M059J (cell line): ENCODE measurements at places on chromosomes 12 and 14.

DNA sequence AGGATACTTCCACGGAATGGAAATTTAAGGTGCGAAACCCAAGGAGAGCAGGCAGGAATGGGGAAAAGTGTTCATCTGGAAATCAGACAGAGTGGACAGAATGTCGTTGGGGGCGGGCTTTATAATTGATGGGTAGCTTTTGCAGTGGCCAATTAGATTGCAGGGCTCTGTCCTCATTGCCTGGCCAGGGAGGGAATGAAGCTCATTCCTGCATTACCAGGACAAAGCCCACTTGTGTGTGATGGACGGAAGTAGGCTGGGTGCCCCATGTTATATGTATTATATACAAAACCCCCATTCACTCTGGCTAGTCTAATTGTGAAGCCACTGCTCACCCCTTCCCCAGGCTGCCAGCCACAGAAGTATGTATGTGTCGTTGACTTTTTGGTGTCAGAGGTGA is 23.6 kb downstream of the ZNF664 start:
- no peak for DNase-seq

DNA sequence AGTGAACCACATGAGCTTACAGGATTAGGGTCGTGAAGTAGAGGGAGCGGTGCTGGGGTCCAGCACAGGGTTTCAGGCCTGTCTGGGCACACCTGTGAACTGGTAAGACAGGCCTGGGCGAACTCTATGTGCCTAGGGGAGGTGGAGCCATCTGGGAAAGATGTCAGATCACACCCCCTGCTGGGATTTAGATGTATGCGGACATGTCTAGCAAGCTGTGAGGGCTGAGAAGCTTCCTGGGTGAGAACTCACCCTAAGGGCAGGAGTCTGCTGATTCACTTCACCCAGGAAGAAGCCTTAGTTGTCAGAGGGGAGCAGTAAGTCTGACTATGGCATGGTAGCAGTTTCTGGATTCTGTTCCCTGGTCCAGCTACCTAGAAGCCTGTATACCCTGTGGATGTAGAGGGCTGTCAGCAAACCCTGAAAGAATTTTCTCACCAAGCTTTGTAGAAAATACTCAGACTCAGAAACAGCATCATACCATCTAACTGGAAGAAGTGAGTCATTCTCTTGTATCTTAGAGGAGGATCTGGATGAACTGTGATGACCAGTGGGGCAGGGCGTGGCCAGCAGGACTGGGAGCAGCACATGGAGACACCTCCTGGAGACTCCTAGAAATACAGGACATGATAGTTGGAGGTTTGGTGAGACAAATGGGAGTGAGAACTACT is 11.2 kb upstream of the PYGL start:
- peak; percentile 97 for DNase-seq

DNA sequence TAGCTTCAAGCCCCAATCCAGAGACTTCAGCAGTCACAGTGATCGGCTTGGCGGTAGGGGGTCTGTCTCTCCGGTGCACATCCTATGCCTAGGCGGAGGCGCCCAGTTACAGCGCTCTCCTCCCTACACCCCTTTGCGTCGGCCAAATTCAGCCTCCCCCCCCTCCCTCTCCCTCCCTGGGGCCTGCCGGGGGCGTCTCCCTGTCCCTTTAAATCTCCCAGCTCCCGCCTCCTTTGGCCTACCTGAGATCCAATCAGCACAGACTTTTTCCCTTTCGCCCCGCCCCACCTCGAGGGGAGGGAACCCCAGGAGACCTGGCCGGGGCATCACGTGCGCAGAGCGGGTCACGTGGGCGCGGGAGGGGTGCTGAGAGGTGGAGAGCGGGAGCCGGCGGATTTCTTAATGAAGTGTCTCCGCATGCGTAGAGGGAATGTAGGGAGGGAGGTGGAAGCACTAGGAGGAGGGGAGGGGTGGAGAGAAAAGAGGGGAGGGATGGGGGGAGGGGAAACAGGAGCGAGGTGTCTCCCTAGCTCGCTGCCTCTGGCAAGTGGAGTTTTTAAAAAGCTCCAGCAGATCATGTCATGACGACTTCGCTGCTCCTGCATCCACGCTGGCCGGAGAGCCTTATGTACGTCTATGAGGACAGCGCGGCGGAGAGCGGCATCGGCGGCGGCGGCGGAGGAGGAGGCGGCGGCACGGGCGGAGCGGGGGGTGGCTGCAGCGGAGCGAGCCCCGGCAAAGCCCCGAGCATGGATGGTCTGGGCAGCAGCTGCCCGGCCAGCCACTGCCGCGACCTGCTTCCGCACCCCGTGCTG is at the start of gene HOXC13:
Gene HOXC13 (plus strand): TSS at position 506 of the 815 bp plus-strand sequence. CDS start 76 bp downstream, at position 582.
- DNase-seq = peak; percentile 100

- peak; percentile 99 for DNase-seq
These were observed 26.9 kb downstream of the DDX47 start for GRCh38 chr12:12839873-12840579.

DNA sequence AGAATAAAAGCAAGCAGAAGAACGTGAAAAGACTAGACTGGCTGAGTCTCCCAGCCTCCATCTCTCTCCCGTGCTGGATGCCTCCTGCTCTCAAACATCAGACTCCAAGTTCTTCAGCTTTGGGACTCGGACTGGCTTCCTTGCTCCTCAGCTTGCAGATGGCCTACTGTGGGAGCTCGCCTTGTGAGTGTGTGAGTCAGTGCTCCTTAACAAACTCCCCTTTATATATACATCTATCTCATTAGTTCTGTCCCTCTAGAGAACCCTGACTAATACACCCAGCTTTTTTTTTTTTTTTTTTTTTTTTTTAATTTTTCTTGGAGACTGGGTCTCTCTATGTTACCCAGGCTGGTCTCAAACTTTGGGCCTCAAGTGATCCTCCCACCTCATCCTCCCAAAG is 46.9 kb downstream of the ACTN1 start:
- DNase-seq = no peak

DNA sequence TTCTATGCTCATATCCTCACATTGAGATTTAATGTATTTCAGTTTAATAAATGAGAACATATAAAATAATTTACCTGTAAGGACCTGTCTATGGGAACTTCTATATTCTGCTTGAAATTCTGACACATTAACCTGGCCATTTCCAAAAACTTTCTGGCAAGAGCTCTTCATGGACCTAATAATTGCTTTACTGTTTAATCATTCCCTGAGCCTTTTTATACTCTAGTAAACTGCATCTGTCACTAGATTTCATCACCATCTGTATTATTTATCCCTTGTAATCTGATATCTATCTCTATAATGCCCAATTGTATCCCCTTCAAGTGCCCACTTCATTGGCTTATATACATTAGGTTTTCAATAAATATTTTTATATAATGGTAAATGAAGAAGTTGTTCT is 327.7 kb downstream of the RAD51B start:
- no peak for DNase-seq

GRCh38 chr12:59597385-59597781 is 1.6 kb downstream of the SLC16A7 start:
- peak; percentile 86 for DNase-seq

GRCh38 chr12:102005256-102005655 is 56.5 kb downstream of the WASHC3 start:
- DNase-seq = no peak

DNA sequence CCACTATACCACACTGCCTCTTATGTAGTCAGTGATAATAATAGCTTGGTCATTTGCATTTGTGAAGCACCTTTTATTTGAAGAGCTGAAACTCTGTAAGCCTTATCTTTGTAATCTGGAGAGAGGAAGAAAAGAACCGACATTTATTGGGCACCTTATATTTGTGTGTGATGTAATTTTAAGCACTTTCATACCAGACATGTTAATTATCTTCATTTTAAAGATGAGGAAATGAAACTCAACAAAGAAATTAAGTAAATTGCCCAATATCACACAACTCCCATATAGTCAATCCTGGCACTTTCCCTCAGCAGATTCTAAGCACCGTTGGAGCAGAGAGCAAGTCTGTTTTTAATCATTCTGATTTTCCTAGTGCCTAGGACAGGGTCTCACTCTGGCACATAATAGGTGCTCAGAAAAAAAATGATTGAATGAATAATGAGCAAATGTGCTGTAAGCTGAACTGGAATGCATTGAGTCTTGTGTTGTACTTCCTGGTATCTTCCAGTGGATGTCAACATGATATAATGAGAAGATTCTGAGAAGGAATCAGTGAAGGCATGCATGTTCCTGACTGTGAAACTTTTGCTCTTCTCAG is 418.9 kb downstream of the ZFP36L1 start:
- no peak for DNase-seq

DNA sequence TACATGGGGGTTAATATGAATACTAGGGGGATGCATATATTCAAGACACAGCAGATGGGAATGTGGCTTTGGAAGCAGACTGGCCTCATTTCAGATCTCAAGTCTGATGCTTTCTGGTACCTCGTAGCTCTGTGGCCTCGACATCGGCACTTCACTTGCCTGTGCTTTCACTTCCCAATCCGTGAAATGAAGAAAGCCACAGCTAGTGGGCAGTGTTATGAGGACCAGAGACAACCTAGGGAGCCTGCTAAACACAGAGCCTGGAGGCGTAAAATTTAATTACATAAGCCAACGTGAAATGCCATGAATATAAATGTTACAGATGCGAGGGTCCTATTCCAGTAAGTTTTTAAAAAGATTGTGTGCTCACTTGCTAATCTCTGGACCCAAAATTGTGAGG is 286.0 kb downstream of the TMEM132D start:
- DNase-seq = no peak

- DNase-seq = no peak
These were observed 3.2 kb downstream of the RAD9B start for GRCh38 chr12:110505332-110505731.

DNA sequence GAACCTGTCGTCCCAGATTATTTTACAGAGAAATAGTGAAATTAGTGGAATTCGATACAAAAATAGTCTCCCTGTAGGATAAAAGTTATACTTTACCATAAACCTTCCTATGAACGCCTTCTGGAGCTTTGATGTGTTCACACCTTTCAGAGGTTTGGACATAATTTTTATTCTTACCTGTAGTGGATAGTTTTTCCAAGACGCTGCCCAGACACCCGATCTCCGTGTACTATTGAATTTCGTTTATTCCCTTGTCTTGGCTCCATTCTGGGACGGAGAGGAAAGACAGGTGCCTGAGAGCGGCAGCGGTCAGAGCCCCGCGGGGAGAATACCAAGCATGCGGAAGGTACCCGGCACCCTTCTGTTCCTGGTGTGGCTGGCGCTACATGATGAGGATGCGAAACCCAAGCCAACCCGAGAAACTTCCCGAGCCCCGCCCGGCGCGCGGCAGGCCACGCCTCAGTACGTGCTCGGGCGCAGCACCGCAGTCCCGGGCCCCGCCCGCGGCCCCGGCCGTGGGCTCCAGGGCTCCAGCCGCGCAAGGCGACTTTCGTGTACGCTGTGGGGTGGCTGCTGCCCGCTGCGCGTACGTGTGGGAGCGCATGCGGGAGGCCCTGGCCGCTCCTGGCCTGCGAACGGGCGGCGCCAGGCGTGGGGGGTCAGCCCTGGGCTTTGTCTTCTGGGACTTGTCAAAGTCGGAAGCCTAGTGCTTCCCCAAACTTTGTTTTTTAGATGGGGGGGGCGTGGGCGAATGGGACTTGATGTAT is 11.3 kb upstream of the SNAPC1 start:
- DNase-seq = no peak

- DNase-seq = peak; percentile 62
These were observed 32.0 kb upstream of the CFAP54 start for GRCh38 chr12:96457191-96457930.

GRCh38 chr12:52580496-52580895 is 6.9 kb upstream of the KRT74 start:
- DNase-seq = no peak

DNA sequence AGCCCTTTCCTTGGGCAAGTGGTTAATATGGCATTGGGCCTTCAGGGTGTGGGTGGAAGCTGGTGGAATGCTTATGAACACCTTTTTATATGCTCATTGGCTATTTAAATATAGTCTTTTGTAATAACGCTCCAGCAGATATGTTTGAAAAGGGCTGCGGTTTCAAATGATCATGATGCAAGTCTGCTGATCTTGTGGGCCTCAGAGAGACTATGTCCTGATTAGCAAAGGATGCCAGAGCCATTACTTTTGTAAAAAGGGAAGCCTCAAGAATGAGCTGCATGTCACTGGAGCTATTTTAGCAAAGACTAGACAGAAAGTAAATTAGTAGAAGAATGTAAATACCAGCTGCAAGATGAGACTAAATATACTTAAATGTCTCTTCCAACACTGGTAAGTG is 200.5 kb downstream of the GXYLT1 start:
- DNase-seq = peak; percentile 27

GRCh38 chr14:106874350-106874749 is 1348.0 kb downstream of the TMEM121 start:
- DNase-seq = no peak

- no peak for DNase-seq
These were observed 678 bp downstream of the TRMT61A start for GRCh38 chr14:103529383-103530365.
